ENCODE measurements at places on chromosomes 11 and 22. TPM values are rescaled to one million over a fixed set of nuclear protein-coding genes. Genes with fewer than 3 reads are reported as not detected.

DNA sequence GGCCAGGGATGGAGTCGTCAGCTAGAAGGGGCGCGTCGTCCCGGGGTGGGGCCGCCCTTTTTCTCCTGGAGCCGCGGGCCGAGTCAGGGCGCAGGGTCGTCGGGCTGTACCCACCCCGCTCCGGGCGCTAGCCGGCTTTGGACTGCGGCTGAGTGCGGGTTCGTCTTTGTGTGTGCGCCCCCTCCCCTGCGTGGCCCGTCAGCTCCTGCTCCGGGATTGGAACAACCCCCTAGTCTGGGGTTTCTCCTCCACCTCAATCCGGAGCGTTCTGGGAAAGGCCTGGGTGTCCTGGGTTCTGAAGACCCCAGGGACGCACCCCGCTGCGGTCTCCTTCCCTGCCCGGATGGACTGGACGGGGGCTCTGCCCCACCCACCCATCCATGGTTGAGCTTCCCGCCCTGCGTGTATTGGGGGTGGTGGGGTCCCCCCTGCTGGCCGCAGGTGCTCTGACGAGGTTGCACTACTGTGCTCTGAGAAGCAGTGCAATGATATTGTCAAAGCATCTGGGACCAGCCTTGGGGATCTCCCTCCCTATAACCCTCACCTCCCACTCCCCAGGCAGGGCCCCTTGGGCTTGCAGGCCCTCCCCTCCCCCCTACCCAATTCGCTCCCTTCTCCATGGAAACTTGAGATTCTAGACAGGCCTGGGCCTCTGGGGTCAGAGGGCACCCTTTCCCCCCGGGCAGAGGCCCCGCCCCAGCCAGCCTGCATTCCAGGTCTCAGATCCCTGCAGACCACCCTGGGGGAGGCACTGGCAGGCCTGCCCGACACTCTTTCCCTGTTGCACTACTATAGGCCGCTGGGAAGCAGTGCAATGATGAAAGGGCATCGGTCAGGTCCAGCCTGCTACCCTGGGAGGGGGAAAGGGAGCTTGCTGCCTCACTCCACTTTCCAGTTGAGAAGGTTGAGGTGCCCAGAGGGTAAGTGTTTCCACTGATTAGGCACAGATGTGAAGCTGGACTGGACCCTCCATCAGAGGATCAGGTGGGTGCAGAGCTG is 10.7 kb downstream of the SDF2L1 start:
- DNase-seq = no peak

GRCh38 chr11:70630816-70631623 is 232.7 kb downstream of the CTTN start:
- no peak for DNase-seq

MUC6 gene
- total RNA-seq = not detected

GRCh38 chr22:46579751-46580449 is 40.3 kb upstream of the GRAMD4 start:
- DNase-seq = no peak

- no peak for DNase-seq
These were observed 5.5 kb downstream of the HYLS1 start for GRCh38 chr11:125892994-125893393.

JHY gene
- total RNA-seq = 11.1 TPM

FOXR1 gene
- total RNA-seq = not detected

OR51F1 gene
- total RNA-seq = not detected

ZP1 gene
- total RNA-seq = not detected

TMPRSS6 gene
- 0.31 TPM for total RNA-seq

BAIAP2L2 gene
- 1.4 TPM for total RNA-seq

- no peak for DNase-seq
These were observed 3.1 kb downstream of the CABP4 start for GRCh38 chr11:67458266-67458665.

LGR4 gene
- total RNA-seq = 49.2 TPM

DNA sequence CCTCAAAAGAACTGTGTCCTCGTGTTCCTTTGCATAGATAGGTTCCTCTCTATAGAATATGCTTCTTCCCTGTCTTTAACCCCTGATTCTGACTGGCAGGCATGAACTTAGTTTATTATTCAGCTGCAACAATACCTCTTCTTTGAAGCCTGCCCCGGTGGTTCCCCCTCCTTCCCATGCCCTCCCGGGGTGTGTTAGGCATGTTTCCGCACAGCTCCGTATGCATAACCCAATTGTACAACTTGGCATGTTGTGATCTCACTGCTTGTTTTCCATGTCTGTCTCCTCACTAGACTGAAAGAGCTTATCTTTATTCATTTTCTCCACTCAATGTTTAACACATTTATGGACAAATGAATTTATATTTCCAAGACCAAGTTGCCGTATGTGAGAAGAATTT is 72.6 kb downstream of the DEPDC5 start:
- no peak for DNase-seq

DNA sequence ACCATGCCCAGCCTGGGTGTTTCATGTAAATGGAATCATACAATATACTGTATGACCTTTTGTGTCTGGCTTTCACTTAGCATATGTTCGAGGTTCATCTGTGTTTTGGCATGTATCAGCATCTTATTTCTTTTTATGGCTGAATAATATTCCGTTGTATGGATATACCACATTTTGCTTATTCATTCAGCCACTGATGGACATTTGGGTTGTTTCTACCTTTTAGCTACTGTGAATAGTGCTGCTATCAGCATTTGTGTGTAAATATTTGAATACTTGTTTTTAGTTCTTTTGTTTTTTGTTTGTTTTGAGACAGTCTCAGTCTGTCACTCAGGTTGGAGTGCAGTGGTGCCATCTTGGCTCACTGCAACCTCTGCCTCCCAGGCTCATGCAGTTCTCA is 35.7 kb downstream of the KDM2A start:
- no peak for DNase-seq

GRCh38 chr11:92698742-92699141 is 270.7 kb upstream of the MTNR1B start:
- no peak for DNase-seq

ALDH3B1 gene
- 25.4 TPM for total RNA-seq

- no peak for DNase-seq
These were observed 5.5 kb upstream of the IGF2 start for GRCh38 chr11:2144544-2145248.

GRCh38 chr11:95154514-95154913 is 64.9 kb downstream of the ENDOD1 start:
- peak; percentile 64 for DNase-seq

DNA sequence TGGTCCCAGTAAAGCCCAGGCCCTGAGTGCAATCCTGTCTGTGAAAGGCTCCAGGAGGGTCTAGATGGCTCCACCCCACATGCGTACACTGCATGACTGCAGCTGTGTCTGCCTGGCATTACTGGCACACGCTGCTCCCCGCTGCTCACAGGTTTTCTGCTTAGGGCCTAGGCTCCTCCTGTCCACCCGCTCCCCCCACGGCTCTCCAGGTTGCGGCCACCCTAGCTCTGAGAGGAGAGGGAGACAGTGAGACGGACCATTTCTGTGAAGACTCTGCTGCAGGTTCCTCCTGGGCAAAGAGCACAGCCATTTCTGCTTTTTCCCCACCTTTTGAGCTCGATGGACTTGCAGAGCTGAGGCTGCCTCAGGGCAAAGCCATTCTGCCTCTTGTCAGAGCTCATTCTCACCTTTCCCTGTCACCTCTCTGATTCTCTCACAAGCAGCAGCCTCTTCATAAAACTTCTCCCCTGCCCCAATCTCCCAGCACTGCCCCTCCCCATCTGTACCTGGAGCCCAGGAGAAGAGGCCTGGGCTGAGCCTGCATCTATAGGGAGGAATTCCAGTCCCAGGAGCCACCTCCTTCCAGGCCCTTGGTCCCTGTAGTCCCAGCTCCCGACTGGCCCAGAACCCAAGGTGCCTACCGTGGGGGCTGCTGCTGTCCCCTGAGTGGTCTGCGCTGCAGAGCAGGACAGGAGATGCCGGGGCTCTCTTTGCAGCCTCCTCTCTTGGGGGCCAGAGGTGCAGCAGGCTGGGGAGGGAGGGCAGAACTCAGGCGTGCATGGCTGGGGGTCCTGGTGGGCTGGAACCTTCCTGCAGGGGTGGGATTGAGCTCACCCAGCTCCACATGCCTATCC is 433.7 kb upstream of the B3GAT1 start:
- no peak for DNase-seq

GRCh38 chr11:34262531-34263081 is 95.2 kb downstream of the ABTB2 start:
- DNase-seq = no peak

MIOX gene
- not detected for total RNA-seq

- DNase-seq = no peak
These were observed 91.5 kb downstream of the MORC2 start for GRCh38 chr22:30876915-30877553.

OR2AG2 gene
- total RNA-seq = 1.7 TPM

TMEM86A gene
- 4.6 TPM for total RNA-seq

- no peak for DNase-seq
These were observed 265.9 kb upstream of the MPPED2 start for GRCh38 chr11:30852091-30852490.

DNA sequence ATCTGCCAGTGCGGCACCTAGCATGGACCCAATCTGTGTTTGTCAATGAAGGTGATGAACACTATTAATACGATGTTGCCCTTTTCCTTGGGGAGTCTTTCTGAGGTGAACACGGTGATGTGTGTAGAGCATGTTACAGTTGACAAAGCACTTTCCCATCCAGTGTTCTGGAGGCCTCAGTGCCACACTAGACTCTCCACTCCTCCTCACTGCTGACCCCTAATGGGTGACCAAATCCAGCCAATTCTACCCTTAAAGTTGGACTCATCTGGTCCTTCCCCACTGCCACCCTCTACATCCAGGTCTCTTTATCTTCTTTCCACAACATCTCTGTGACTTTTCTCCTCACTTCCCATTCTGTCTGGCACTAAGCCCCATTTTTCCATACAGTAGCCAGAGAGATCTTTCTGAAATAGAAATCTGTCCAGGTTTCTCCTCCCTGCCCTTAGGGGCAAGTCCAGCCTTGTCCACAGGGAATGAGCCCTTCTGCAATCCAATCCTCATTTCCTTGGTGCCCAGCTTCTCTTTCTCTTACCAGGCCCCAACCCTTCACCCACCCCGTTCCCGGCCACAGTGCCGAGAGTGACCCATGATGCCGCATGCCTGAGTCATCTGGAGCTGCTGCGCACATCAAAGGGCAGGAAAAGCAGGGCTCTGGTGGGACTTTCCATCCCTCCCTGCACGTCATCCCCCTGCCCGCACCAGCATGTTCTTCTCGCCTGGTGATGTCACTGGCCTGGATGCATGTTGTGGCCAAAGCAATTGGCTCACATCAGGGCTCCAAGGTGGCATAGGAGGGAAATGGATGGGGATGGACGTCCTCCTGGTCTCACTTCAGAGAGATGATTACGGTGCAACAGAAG is 64.2 kb downstream of the RASSF10 start:
- peak; percentile 57 for DNase-seq

GRCh38 chr11:110654456-110654855 is 57.8 kb downstream of the ARHGAP20 start:
- no peak for DNase-seq

DNA sequence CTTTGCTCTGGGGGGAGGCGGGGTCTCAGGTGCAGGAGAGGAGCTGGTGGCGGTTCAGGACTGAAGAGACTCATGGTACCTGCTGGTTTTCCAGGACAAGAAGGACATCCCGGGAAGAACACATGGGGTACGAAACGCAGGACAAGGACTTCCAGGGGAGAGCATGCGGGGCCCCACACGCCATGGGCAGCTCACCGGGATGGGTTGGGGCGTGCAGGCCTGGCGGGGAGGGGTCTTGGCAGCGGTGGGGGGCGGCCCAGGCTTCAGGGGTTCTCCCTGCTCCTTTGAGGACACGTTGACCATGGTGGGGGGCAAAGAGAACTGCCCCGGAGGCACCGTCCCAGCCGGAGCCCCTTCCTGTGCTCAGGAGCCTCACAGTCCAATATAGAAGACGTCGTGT is 673.2 kb downstream of the BRD1 start:
- no peak for DNase-seq

CHORDC1 gene
- 38.9 TPM for total RNA-seq

- DNase-seq = no peak
These were observed 733.7 kb downstream of the NELL1 start for GRCh38 chr11:21403069-21403468.

DNA sequence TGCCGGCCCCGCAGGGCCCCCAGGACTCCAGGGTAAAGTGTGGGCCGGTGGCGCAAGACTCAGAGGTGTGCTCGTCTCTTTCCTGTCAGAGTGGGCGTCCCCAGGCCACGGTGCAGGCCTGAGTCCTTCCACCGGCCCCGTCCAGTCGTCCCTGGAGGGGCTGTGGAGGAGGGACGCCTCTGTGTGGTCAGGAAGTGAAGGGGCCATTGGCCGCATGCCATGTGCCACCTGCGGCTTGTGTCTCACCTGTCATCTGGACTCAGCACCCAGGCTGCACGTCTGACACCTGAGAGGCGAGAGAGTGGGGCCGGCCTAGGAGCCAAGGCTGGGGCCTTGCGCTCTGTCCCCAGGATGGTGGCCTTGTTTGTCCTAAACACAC is 25.2 kb downstream of the MUC6 start:
- DNase-seq = no peak

DNA sequence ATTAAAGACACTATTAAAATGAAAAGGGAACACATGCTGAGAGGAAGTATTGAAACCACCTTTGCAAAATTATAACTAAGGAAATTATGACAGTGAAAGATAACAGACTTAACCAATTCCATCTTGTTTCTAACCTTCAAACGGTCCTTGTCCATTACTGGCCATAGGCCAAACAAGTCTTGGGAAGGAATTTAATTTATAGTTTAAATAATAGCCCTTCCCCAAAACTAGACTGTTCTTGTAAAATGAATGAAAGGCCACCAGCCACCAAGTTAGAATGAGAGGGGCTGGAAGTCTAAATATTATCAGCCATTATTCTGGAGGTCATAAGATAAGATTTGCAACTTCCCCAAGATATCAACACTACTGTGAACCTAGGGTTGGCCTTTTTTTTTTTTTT is 1.8 kb upstream of the TALDO1 start:
- DNase-seq = no peak

Data from ureter (tissue), 1 donor.